ENCODE measurements at places on chromosomes 2 and 18. TPM values are rescaled to one million over a fixed set of nuclear protein-coding genes. Genes with fewer than 3 reads are reported as not detected.

DNA sequence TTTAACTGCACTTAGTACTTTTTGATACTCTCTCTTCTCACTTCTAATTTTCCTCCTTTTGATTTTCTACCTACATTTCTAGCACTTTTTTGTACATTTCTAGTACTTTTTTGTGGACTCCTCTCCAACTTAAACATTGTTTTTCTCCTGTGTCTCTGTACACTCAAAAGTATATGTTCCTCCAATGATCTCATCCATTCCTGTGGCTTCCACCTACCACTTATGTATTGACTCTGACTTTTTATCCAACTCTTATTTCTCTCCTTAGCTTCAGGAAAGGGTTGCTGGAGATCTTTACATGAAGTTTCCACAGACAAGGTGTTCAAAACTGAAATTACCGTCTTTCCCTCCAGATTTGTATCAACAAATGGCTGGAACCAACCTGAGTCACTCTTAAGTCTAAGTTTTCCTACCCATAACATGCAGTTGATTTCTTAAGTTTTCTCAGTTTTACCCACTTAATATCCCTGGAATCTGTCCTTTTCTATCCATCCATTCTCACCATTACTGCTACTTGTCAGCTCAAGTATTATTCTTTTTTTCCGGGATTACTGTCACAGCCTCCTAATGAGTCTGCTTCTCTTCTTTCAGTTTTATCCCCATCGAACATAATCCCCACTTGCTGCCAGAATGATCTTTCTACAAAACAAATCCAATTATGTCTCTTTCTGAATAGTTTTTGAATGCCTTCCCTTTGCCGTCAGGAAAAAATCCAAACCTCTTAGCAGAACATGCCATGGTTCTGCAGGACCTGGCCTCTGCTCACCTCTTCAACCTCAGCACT, 22.6 kb upstream of the PELI1 start:
- H3K36me3 ChIP-seq, result no peaks in the 10 kb centered on the region
- no peak overlapping the region for H3K4me3 ChIP-seq
- H3K27ac ChIP-seq, result no peak overlapping the region
- H3K4me1 ChIP-seq, result no peaks in the 10 kb centered on the region
- no peak for DNase-seq

The SALL3 gene
- total RNA-seq, result not detected

DNA sequence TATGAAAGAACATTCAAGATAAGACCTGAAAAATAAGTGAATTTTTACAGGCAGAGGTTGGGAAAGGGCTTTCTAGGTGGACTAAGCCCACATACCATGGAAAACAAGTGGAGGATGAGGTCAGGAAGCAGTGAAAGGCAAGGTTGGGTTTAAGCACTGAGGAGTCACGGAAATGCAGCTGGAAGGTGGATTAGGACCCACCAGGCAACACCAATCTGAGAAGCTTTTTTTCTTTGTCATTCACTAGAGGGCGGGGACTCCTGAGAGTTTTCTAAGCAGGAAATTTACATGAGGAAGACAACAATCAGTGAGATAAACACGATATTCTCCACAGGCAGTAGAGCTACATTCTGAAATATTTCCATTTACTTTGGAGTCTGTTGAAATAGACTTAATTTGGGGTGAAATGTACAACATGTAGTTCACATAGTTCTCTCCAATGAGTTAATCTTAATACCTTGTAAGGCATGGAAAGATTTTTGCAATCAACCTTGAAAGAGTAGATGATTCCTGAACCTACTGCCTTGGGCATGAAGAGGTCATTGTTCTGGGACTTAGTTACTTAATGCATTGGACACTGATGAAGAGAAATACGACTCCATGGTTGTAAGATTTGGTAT, 40.7 kb downstream of the VIT start:
- no peaks in the 10 kb centered on the region for H3K4me1 ChIP-seq
- H3K27me3 ChIP-seq, result no peaks in the 10 kb centered on the region
- H3K36me3 ChIP-seq, result no peaks in the 10 kb centered on the region
- no peak for DNase-seq
- H3K4me3 ChIP-seq, result no peak overlapping the region

DNA sequence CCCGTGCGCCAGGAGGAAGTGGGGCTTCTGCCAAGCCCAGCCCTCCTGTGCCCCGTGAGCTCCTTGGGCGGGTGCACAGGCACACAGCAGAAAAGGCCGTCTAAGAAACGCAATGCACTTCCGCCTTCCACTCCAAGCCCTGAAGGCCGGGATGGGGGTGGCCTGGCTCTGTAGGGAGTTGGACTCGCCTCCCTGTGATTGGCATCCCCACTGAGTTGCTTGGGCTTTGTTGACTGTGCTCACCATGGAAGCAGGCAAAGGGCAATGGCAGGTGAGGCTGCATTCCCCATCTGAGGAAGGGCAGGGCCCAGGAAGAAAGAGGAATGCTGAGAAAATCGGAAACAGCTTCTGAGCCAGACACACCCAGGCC, 66.8 kb downstream of the CRACDL start:
- peak overlapping the region; percentile 45 for H3K4me3 ChIP-seq
- H3K36me3 ChIP-seq, result no peaks in the 10 kb centered on the region
- no peaks in the 10 kb centered on the region for H3K27me3 ChIP-seq
- H3K27ac ChIP-seq, result peak overlapping the region; percentile 94
- peaks cover 10% of the 10 kb centered on the region for H3K4me1 ChIP-seq
- DNase-seq, result peak; percentile 87

- no peaks in the 10 kb centered on the region for H3K4me1 ChIP-seq
- H3K27me3 ChIP-seq, result no peaks in the 10 kb centered on the region
Measured at GRCh38 chr2:179298666-179299065, 34.0 kb upstream of the SESTD1 start.
